ENCODE measurements at places on chromosomes 7 and 10. TPM values are rescaled to one million over a fixed set of nuclear protein-coding genes. Genes with fewer than 3 reads are reported as not detected.

Gene JAKMIP3
- 1.0 TPM for polyA plus RNA-seq

Gene NYAP1
- polyA plus RNA-seq: 1.6 TPM

Gene ZNF117
- 38.1 TPM for polyA plus RNA-seq

Gene STAM
- polyA plus RNA-seq: 37.0 TPM

Gene H2BK1
- not detected for polyA plus RNA-seq

Gene ZNF425
- polyA plus RNA-seq: 7.3 TPM

Gene PNLIPRP1
- not detected for polyA plus RNA-seq

Gene FAM131B
- 2.4 TPM for polyA plus RNA-seq

Gene PILRA
- 4.7 TPM for polyA plus RNA-seq

Gene NUTM2E
- polyA plus RNA-seq: 0.59 TPM

Gene UNCX
- polyA plus RNA-seq: 5.8 TPM

Measured in left renal pelvis (tissue), 4 donors.